ENCODE measurements at places on chromosomes 6 and 20. TPM values are rescaled to one million over a fixed set of nuclear protein-coding genes. Genes with fewer than 3 reads are reported as not detected.

The MTFR2 gene
- not detected for total RNA-seq

The HCRTR2 gene
- not detected for total RNA-seq

The EPB41L1 gene
- 53.4 TPM for total RNA-seq

The CGA gene
- total RNA-seq, result not detected

The COL20A1 gene
- total RNA-seq, result not detected

The MRS2 gene
- 23.1 TPM for total RNA-seq

The SGK2 gene
- 21.4 TPM for total RNA-seq

The ETV7 gene
- total RNA-seq, result 0.78 TPM

DNA sequence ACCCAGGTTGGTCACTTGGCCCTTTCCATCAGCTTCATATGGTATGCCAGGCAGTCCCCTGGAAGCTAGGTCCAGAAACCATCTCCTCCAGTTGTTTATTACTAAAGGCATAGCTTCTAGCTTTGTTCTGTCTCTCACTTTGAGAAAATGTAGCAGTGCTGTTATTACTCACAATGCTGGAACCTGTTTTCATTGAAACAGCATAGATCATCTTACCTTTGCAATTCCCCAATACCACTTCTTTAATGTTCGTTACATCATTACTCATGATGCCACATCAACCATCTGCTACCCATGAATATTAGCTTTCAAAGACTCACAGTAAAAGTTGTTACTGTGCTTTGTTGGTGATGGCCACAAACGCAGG is 88.3 kb downstream of the ADAT2 start:
- no peaks in the 10 kb centered on the region for H3K36me3 ChIP-seq
- H3K4me3 ChIP-seq, result no peak overlapping the region
- H3K4me1 ChIP-seq, result no peaks in the 10 kb centered on the region
- no peak for DNase-seq

GRCh38 chr6:27053738-27054137 is 193.8 kb upstream of the PRSS16 start:
- H3K27ac ChIP-seq, result no peak overlapping the region
- no peak for DNase-seq
- H3K36me3 ChIP-seq, result no peaks in the 10 kb centered on the region
- H3K4me3 ChIP-seq, result no peak overlapping the region
- no peaks in the 10 kb centered on the region for H3K27me3 ChIP-seq

- H3K4me3 ChIP-seq, result no peak overlapping the region
- H3K27ac ChIP-seq, result no peak overlapping the region
- no peaks in the 10 kb centered on the region for H3K27me3 ChIP-seq
- no peaks in the 10 kb centered on the region for H3K36me3 ChIP-seq
These were observed 6.5 kb upstream of the RREB1 start for GRCh38 chr6:7101290-7101689.

DNA sequence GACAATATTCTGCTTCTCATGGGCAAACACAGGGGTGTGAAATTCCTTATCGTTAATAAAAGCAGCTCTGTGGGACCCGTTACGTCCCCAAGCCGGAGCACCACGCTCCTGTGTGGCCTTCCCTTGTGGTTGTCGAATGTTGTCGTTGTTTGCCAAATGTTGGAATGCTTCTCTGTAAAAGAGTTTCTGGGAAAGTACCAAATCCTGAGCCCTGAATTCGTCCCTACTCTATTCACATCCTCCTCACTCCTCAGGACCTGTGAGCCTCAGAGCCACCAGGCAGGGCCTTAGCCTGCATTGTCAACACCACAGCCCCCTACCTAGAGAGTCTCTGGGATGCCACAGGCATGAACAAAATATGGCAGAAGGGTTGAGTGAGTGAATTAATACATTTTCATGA is 64.0 kb downstream of the THBS2 start:
- DNase-seq, result no peak
- H3K27me3 ChIP-seq, result no peaks in the 10 kb centered on the region
- H3K36me3 ChIP-seq, result no peaks in the 10 kb centered on the region
- H3K4me1 ChIP-seq, result no peaks in the 10 kb centered on the region

GRCh38 chr6:30060606-30061091 is 416 bp upstream of the POLR1H start:
- peaks cover 21% of the 10 kb centered on the region for H3K4me1 ChIP-seq
- peak overlapping the region; percentile 87 for H3K27ac ChIP-seq
- peak overlapping the region; percentile 45 for H3K4me3 ChIP-seq
- peak; percentile 34 for DNase-seq

DNA sequence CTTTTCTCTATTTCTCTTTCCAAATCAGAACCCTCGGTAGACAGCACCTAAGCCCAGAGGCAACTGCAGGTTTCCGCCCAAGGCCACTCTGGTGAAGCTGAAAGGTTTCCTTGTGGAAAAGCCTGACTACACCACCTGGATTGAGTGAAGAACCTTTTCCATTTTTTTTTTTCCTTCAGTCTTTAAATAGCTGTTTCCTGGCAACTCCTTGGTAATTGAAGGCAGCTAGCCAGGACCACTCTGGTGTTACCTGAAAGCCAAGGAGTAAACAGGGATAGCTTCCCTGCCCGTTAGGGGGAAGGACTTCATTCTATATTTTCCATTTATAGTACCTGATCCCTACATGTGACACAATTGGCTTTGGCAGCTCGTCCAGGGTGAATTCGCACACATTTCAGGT is 1238.4 kb downstream of the GRIK2 start:
- no peak overlapping the region for H3K27ac ChIP-seq
- H3K36me3 ChIP-seq, result no peaks in the 10 kb centered on the region
- DNase-seq, result no peak
- H3K4me1 ChIP-seq, result no peaks in the 10 kb centered on the region
- H3K4me3 ChIP-seq, result no peak overlapping the region

GRCh38 chr20:59448196-59448595 is 147.8 kb downstream of the EDN3 start:
- no peaks in the 10 kb centered on the region for H3K27me3 ChIP-seq
- no peaks in the 10 kb centered on the region for H3K36me3 ChIP-seq
- DNase-seq, result no peak

- H3K36me3 ChIP-seq, result no peaks in the 10 kb centered on the region
- H3K27ac ChIP-seq, result no peak overlapping the region
- no peak overlapping the region for H3K4me3 ChIP-seq
- H3K4me1 ChIP-seq, result no peaks in the 10 kb centered on the region
- no peak for DNase-seq
These were observed 22.9 kb downstream of the FAM110A start for GRCh38 chr20:856361-856775.

DNA sequence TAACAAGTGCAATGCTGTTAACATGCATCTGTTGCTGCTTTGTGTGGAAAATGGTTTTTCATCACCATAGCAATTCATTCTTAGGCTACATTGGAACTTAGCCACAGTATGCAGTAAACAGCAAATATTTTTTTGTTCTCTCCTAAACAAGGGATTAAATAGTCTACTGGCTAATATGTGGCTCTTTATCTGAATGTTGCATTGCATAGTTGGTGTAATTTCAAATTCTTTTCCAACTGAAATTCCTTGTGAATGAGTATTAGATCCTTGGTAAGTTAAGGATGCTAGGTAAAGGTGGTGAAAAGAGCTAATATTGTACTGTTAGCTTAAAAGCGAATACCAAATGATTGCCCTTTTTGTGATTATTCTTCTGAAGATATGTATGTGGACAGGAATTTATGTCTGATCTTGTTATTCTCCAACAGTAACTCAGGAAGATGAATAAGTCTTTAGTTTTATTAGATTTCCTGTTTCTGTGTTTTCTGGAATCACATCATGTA is 958 bp downstream of the MLIP start:
- no peaks in the 10 kb centered on the region for H3K4me1 ChIP-seq
- H3K27me3 ChIP-seq, result no peaks in the 10 kb centered on the region
- H3K27ac ChIP-seq, result no peak overlapping the region
- H3K4me3 ChIP-seq, result no peak overlapping the region

GRCh38 chr6:27111743-27112142 is 135.8 kb upstream of the PRSS16 start:
- no peaks in the 10 kb centered on the region for H3K27me3 ChIP-seq
- H3K4me3 ChIP-seq, result no peak overlapping the region
- H3K36me3 ChIP-seq, result no peaks in the 10 kb centered on the region
- DNase-seq, result no peak

DNA sequence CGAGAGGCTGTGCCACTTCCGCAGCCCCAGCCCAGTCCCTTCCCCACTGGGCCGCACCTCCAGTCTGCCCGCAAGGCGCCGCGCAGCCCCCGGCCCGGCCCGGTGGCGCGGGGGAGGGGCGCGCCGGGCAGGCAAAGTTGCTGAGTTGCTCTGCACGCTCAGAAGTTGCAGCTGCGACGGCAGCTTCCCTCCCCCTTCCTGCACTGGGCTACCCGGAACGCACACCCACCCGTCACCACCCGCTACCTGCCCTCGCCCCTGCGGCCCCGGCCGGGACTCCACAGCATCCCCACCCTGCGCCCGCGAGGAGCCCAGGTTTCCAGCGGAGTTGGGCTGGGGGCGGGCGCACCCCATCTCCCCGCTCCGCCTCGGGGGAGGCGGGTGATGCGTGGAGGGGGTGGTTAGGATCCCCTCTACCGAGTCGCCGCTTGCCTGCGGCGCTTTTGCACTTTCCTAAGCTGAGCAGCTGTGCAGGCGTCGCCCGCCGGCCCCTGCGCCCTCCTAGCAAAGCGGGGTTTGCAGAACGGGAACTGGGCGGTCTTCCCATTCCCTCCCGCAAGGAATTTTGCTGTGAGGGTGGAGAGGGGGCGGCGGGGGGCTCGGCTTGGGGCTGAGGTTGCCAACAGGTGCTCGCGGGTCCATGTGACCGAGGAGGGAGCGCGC is 55.9 kb upstream of the RREB1 start:
- H3K27ac ChIP-seq, result peak overlapping the region; percentile 95
- no peaks in the 10 kb centered on the region for H3K36me3 ChIP-seq
- no peaks in the 10 kb centered on the region for H3K27me3 ChIP-seq
- peaks cover 26% of the 10 kb centered on the region for H3K4me1 ChIP-seq
- DNase-seq, result peak; percentile 82

DNA sequence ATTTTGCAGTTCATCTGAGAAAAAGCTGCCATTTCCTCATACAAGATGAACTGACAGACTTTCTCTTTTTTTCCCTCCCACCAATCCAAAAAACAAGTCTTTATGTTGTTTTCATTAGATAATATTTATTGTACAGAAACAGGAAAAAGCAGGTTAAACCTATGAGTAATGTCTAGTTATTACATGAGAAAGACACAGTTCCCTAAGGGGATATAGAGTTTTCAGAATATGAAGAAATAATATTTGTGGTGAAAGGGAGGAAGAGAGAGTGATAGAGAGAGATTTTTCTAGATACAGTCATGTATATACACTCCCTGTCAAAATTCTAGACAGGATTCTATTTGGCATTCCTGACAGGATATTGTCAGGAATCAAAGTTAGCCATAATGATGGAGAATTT is 392.4 kb downstream of the BMP2 start:
- H3K27me3 ChIP-seq, result no peaks in the 10 kb centered on the region
- H3K36me3 ChIP-seq, result no peaks in the 10 kb centered on the region
- H3K27ac ChIP-seq, result no peak overlapping the region
- DNase-seq, result no peak

GRCh38 chr6:7512320-7512719 is 29.2 kb upstream of the DSP start:
- no peaks in the 10 kb centered on the region for H3K27me3 ChIP-seq
- no peaks in the 10 kb centered on the region for H3K36me3 ChIP-seq
- H3K4me1 ChIP-seq, result no peaks in the 10 kb centered on the region

- no peak for DNase-seq
- H3K27me3 ChIP-seq, result no peaks in the 10 kb centered on the region
- H3K27ac ChIP-seq, result peak overlapping the region; percentile 73
These were observed 50.0 kb upstream of the DST start for GRCh38 chr6:56692523-56693245.

DNA sequence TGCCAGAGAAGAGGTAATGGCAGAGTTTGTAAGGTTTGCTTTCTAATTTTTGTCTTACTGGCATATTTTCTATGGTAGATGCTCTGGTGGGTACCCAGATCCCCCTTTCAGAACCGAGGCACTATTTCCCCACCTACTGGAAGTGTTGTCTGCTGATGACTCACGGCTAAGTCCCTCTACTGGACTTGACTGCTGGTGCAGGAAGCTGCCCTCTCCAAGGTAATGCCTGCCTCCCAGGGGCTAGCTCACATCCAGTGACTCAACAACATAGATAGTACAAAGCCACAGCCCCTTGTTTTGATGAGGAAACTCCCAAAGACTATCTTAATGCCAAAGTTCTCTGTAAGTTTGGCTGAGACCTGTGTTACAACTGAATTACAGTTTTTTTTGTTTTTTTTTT is 285.4 kb upstream of the FLRT3 start:
- H3K4me1 ChIP-seq, result no peaks in the 10 kb centered on the region
- no peaks in the 10 kb centered on the region for H3K36me3 ChIP-seq
- no peak overlapping the region for H3K27ac ChIP-seq
- H3K4me3 ChIP-seq, result no peak overlapping the region

DNA sequence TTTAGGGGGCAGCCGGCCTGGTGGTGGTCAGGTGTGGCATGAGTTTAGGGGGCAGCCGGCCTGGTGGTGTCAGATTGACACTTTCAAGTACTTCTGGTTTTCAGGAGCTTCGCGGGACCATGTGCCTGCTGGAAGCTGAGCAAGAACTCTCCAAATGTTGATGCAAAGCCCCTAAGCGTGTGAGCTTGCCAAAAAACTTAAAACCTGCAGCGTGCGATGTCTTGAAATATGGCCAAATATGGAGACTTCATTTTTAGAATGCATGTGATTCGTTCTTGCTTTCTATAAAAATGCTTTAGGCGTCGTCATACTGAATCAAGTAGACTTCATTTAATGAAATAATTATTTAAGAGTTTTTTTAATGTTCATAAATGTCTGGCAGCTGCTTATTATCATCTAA is 149.4 kb downstream of the SMOC2 start:
- no peak for DNase-seq
- H3K36me3 ChIP-seq, result no peaks in the 10 kb centered on the region
- H3K27me3 ChIP-seq, result no peaks in the 10 kb centered on the region
- no peak overlapping the region for H3K4me3 ChIP-seq
- no peak overlapping the region for H3K27ac ChIP-seq
- H3K4me1 ChIP-seq, result no peaks in the 10 kb centered on the region

DNA sequence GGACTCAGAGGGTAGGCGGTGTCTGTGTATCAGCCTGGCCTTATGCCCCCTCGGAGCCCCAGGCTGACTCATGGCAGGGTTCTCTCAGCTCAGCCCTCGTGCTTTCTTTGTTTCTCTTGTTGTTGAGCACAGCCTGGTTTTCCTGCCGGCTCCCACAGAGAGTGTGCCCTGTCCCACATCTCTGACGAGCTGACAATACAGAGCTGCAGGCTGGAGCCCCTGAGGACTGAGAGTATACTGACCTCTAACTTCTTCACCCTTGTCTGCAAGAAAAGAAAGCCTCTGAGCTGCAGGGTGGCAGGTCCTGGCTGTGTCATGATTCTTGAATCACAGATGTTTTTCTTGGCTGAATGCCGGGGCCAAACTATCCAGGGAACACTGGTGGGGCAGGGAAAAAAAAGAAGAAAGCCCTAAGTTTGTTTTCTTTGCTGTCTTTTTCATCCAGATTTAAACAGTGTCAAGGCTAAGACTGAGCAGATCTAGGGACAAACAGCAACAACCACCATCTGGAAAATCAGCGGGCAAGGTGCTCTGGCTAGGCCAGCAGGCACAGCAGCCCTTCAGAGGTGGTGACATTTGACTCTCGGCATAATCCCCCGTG is 63.3 kb upstream of the ZNF133 start:
- no peak overlapping the region for H3K4me3 ChIP-seq
- H3K27ac ChIP-seq, result no peak overlapping the region
- peak; percentile 50 for DNase-seq
- no peaks in the 10 kb centered on the region for H3K27me3 ChIP-seq
- peaks cover 14% of the 10 kb centered on the region for H3K4me1 ChIP-seq
- no peaks in the 10 kb centered on the region for H3K36me3 ChIP-seq

Measured in body of pancreas (tissue), 4 donors.